ENCODE measurements at places on chromosomes 5 and 9.

- no peak for DNase-seq
Observed at GRCh38 chr9:14797435-14797834, 74.9 kb upstream of the CER1 start.

DNA sequence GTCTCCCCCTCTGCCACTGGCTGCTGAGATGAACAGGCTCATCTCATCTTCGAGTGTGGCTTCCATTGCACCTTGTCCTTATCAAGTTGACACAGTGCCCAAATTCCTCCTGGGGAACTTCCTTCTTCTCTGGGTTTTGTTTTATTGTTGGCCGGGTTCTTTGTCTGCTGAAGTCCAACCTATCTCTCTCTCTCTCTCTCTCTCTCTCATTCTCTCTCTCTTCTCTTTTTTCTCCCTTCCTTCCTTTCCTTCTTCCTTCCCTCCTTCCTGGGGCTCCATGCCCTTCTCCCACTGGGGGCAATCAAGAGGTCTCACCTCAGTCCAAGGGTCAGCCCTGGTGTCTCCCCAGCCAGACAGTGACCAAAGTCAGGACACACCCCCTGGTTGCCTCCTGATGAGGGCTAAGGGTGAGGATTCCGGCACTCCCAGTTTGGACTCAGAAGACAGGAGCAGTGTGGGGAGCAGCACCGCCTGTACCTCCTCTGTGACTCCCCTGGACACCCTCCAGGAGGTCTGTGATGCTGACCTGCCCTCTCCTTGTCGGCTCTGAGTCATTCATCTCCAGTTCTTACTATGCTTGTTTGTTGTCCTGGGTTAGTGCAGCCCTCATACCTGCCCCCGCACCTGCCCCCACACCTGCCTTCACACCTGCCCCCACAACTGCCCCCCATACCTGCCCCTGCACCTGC is 30.7 kb downstream of the KCNT1 start:
- DNase-seq, result no peak

GRCh38 chr5:36301858-36302603 is at the start of gene RANBP3L:
RANBP3L (minus strand) TSS chr5:36301902; CDS start chr5:36301416, 486 bp downstream.
- DNase-seq, result no peak

GRCh38 chr5:137605411-137605810 is 106.3 kb upstream of the SPOCK1 start:
- no peak for DNase-seq

GRCh38 chr5:180313677-180314505 is 22.0 kb upstream of the MAPK9 start:
- DNase-seq, result no peak

GRCh38 chr5:151058891-151059489 is 21.8 kb downstream of the TNIP1 start:
- no peak for DNase-seq

DNA sequence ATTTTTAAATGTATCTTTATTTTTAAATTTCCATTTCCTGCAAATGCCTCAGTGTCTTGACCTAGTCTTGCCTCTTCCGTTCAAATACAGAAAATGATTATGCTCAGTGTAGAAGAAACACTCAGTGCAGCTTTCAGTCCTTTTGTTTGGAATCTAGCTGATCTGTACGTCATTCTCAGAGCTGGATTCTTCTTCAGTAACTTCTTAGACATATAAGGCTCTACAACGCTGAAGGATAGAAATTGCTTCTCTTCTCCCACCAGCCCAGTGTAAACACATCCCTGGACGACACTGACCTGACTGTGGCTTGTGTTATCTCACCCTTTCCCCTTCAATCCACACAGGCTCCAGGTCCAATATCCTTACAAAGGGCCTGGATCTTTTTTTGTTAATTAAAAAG is 3.2 kb upstream of the ALDH1B1 start:
- no peak for DNase-seq

- DNase-seq, result no peak
Observed at GRCh38 chr9:123450098-123450770, 94.2 kb downstream of the CRB2 start.

DNA sequence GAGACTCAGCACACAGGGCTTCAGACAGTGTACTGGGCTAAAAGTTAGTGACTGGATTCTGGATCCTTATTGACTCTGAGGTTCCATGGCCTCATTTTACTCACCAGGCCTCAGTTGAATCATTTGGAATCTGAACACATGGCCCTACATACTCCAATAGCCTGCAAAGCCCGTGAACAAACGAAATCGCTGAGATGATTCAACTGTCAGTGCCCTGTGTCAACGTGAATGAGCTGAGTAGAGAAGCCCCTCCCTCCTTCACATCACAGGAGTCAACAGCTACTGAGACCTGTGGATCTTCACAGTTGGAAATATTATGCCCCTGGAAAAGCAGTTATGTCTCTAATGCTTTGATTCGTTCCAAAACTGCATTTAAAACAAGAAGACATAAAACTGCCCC is 429.3 kb downstream of the GADD45G start:
- DNase-seq, result peak; percentile 13

DNA sequence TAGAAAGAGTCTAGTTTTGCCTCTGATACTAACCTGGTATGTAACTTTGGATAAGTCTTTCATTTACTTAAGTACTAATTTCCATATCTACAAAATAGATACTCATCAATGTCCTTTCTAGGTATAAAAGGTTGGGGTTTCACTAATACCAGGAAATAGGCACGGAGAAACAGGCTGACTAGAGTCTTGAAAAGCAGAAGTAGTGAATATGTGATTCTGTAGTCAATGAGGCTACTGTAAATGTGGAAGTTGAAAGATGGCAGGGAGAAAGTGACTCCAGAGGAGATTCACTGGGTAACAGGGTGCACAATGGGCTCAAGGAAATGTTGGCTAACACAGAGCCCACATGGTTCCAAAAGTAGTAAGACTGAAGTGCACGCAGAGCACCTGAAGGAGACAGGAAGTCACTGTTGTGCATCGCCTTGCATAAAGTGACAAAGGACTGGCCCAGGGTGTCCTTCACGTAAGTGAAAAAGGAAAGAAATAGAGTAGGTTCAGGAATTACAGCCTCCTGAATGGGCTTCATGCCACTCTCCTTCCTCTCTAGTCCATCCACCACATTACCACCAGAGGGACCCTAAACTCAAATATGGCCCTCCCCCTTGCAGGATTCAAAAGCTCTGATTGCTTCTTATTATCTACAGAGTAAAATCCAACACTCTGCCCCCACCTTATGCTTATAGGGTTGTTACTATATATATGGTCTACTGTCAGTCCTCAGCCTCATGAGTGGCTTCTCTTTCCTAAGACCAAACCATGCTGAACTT is 288.0 kb upstream of the SMARCA2 start:
- DNase-seq, result no peak

DNA sequence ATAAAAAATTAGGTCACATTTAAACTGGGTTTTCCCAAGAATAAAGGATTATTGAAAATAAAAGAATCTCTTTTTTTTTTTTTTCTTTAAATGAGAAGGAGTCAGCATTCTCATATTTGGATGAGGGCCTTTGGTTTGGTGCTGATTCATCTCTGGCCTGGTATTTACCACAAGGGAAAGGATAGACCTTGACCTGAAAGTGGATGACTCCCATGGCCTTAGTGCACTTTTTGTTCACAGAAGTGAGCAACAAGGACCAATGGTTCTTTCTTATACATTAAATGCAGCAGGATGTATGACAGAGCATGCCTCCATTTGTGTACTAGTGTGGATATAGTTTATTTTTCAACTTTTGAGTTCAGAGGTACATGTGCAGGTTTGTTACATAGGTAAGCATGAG is 6.9 kb downstream of the YTHDC2 start:
- DNase-seq, result no peak

DNA sequence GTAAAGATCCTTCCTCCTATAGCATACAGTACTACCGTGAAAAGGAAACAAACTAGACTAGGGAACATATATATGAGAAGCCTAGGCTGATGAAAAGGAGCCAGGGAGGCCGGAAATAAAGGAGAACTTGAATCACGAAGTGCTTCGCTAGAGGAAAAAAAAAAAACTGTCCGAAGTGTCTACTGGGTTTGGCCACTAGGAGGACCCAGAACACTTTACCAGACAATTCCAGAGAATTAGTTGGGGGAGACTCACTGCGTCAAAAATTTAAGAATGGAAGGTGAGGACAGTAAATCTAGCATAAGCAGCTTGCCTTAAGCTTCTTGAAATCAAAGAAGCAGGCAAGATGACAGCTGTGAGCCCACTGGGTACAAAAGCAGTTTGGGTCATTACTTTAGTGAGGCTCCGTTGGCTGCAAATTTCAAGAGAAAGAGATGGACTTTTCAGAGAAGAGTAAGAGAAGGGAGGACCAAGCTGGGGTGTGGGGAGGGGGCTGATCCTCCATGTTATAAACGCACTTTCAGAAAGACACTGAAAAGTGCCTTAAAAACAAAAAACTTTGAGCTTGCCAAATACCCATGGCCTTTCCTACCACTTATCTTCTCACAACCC is 47.4 kb downstream of the P4HA2 start:
- no peak for DNase-seq

GRCh38 chr9:132472599-132472998 is 62.6 kb downstream of the CFAP77 start:
- no peak for DNase-seq

GRCh38 chr9:21995006-21995665 is 545 bp downstream of the CDKN2B-AS1 start:
- peak; percentile 90 for DNase-seq

DNA sequence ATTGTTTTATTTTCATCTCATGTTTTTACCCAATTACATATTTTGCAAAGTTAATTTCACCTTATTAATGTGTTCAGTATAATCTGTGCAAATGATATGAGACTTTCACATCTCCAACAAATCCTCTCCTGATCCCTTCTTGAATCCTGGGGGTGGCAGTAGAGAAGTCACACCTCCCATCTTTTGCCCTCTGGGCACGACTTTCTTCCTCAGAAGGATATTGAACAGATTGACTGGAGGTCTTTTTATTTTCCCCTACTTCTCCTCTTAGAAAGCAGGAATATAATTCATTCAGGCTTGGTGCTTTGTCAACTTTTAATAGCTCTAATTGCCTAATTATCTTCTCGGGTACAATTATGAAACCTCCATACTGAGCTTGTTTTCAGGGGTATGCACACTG is 1037.1 kb upstream of the NUDT12 start:
- DNase-seq, result no peak

DNA sequence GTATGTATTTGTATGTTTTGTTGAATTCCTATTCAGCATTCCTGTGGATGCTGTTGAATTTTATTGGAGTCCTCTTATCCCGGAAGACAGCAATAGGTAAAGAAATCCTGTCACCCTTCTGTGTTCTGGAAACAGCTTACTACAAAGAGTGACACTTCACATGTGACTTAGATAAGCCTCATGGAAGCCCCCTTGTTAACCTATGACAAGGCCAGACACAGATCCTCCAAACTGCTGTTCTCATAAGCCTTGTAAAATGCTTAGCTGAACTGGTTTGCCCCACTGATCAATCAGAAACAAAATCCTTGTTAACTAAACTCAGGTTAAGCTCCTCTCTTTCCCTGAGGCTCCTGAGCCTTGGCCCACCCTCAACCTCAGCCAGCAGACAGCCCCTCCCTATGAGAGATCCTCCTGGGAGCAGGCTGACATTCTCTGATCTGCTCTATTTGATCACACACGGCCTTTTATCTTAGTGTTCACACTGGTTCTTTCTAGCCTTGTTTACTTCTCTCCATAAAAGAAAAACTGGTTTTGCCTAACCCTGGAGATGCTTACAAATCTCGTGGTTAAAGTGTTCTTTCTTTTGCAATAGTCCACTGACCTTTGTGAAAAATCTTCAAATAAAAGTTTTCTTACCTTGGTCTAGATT is 29.4 kb upstream of the ATP6V1G1 start:
- no peak for DNase-seq

GRCh38 chr9:135048046-135048757 is 39.3 kb upstream of the OLFM1 start:
- DNase-seq, result peak; percentile 77

GRCh38 chr9:129910628-129911567 is 75.6 kb downstream of the USP20 start:
- no peak for DNase-seq

GRCh38 chr5:34686762-34687268 is 30.7 kb downstream of the RAI14 start:
- DNase-seq, result no peak

DNA sequence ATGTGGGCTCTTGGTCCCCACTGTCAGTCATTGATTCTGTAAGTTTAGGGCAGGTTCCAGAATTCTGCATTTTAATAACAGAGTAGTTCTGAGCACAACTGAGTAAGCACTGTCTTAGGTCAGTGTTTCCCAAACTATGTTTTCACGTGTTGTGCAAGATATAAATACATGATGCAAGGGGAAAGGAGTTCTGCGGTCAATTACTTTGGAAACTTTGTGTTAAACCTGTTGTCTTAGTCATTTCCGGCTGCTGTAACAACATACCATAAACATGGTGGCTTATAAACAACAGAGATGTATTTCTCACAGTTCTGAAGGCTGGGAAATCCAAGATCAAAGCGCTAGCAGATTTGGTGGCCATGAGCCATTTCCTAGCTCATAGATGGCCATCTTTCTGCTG is 69.8 kb downstream of the EQTN start:
- DNase-seq, result no peak

GRCh38 chr9:111525056-111525977 is at the start of gene ZNF483:
ZNF483 (plus strand) TSS chr9:111525179; CDS start chr9:111527396, 2,217 bp downstream.
- DNase-seq, result peak; percentile 95

- DNase-seq, result no peak
Observed at GRCh38 chr5:93675460-93676450, 65.6 kb downstream of the POU5F2 start.

- DNase-seq, result no peak
Observed at GRCh38 chr5:119371146-119371545, 15.3 kb downstream of the TNFAIP8 start.

GRCh38 chr5:109844695-109845094 is 155.0 kb downstream of the MAN2A1 start:
- no peak for DNase-seq

DNA sequence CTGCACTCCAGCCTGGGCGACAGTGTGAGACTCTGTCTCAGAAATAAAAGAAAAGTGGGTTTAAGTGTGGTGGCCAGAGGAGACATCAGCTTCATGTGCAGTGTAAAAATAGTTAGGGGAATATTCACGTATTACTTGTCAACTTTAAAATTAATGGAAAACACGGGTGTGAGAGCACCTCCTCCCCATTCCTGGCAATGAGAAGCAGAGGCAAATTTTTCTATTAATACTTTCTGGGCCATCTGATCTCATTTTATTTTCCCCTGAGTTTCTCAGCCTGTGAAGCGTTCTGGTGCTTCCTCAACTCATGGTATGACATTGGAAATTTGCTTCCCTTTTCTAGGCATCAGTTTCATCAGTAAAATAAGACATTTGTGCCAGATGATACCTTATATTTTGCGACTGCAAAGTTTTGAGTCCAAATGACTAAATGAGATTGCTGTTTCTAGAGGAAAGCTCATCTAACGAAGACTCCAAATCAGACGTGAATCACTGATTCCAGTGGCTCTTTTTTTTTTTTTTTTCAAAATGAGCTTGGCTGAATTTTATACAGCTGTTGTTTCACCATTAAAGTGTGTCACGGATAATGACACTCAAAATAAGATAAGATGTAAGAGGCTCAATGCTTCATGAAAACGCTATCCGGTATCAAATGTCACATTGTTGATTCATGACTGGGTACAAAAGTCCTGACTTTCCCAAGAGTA is 104.6 kb downstream of the MSX2 start:
- DNase-seq, result no peak

GRCh38 chr9:93699650-93700049 is 123.3 kb downstream of the PHF2 start:
- peak; percentile 80 for DNase-seq

GRCh38 chr9:131554087-131554842 is 8.9 kb downstream of the PRRT1B start:
- DNase-seq, result no peak

- DNase-seq, result no peak
Observed at GRCh38 chr9:106846857-106847256, 16.1 kb upstream of the ZNF462 start.

GRCh38 chr5:56440871-56441740 is 208.0 kb upstream of the ANKRD55 start:
- no peak for DNase-seq

GRCh38 chr5:62326702-62327101 is 20.7 kb downstream of the KIF2A start:
- DNase-seq, result no peak

Measured in osteocyte (in vitro differentiated cells).